GM18507 (cell line): ENCODE measurements at places on chromosomes 16 and 17.

- DNase-seq: no peak
Measured at GRCh38 chr16:71645450-71645849, 19.5 kb downstream of the MARVELD3 start.

GRCh38 chr16:85302848-85303353, 190.6 kb upstream of the CIBAR2 start:
- no peak for DNase-seq

DNA sequence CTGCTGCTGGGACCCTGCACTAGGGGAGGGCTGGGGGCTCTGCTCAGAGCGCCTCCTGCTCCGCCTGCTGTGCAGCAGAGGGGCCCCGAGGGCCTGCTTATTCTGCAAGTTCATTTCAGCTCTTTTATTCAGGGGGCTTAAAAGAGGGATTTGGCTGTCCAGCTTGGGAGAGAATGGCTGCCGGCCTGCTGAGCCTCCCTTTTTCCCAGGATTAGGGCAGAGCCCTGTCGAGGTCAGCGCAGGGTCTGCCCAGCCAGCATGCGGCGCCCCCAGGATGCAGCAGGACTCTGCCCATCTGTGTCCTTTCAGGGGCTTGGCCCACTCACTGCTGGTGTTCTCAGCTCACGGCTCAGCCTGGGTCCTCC, 1.1 kb downstream of the SMIM5 start:
- DNase-seq: no peak

DNA sequence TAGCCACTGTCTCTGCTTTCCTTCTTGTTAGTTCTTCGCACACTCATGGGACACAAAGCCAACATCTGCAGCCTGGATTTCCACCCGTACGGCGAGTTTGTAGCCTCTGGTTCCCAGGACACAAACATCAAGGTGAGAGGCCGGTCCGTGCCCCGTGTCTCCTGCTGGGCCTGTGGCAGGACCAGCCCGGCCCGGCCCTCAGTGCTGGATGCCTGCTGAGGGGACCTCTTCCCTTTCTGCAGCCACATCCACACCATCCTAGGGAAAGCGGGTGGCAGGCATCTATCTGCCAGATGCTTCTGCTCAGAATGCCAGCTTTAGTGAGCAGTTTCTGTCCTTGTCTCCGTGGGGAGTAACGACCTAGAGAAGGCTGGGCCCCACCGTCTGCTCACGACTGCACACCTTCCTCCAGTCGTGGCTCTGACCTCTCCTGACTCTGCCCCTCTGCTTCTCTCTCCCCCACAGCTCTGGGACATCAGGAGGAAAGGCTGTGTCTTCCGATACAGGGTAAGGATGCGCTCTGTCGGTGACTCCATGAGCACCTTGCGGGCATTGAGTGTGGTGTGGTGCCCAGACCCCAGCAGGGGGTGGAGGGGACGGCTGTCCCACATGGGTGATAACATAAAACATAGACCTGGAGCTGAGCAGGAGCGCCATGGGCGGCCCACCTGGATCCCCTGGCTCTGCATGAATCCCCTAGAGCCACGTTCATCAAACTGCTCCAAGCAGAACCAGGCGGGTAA, 15.4 kb downstream of the KATNB1 start:
- no peak for DNase-seq

DNA sequence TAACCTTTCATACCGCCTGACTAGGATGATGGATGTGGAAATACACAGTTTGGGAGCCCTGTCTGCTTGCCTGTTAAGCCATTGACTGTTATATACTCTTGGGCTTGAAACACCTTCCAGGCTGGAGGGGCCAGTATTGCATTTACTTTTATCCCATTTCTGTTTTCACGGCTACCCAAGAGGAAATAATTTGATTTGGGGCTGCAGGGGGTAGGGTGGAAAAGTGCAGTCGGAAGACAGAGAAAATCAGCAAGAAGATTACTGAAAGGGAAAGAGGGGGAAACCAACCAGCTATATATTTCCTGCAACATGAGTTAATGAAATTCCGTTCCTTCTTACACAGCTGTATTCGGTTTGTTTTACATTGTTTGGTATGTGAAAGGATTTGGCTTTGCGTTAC, 202.5 kb downstream of the CDH13 start:
- DNase-seq: no peak

DNA sequence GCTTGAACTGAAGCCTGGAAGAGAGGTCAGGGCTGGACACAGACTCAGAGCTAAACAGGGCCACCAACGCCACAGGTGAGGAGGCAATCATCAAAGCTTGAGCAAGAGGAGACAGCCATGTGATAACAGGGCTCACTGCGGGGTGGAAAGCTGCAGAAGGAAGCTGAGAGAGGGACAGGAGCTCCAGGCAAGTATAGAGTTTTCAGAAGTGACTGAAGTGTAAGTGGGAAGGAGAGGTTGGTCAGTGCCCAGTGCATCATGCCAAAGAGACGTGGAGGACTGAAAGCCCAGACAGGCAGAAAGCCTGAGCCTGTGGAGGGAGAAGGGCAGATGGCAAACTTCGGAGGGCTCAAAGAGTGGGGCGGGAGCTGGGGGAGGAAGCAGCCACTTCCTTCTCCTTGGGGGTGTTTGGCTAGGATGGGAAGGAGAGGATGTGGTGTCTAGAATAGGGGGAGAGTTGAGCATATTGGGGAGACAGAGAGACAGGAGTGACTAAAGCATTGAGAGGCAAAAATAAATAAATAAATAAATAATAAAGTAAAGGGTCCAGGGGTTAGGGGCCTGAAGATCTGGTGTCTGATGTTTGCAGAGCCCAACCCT, 2.6 kb downstream of the KIFC3 start:
- no peak for DNase-seq
